ELR (cell line): ENCODE measurements at places on chromosomes 6 and 20.

GRCh38 chr6:157106487-157106886 lies 216.8 kb downstream of the TMEM242 start:
- DNase-seq, result peak; percentile 87

DNA sequence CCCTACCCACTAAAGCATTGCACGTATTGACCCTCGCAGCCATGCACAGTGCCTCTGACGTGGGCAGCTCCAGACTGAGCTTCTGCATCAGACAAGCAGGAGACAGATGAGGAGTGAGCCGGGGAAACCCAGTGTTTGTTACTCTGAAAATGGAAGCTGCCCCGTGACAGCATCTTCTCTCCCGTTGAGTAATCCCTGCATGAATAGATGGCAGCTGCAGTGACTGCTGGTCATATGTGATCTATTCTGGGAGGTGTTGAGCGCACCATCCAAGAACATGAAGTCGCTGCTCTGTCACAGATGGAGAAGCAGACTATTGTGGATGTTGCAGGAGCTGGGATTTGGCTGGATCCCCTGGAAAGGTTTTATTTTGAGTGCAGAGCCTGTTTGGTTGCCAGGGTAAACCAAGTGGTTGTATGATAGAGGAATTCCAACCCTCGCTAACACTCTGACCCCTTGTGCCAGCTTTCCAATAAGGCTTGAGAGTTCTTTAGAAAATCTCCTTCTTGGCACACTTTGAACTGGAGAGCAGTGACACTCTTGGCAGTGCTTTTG lies 242.2 kb downstream of the NRN1 start:
- no peak for DNase-seq

DNA sequence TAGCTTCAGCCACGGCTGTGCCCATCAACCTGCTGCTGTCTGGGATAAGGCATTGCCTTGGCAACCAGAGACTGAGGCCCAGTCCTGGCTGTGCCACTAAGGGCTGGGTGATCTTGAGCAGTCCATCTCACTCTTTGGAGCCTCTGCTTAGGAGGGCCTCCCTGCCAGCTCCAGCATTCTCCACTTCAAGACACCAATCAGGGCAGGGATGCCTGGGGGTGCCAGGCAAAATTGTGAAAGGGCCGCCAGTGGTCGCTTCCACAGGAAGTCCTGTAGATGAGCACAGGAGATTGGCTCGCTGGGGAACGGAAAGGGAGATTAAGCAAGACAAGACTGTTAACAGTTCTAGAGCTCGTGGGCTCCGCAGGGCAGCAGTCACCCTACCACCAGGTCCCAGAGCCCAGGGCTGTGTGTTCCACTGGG lies at the start of gene RAB44:
Gene RAB44, plus strand, starts transcription at position 346 of the 423 bp plus-strand sequence. CDS start 6,410 bp downstream, outside the sequence.
- DNase-seq, result no peak

DNA sequence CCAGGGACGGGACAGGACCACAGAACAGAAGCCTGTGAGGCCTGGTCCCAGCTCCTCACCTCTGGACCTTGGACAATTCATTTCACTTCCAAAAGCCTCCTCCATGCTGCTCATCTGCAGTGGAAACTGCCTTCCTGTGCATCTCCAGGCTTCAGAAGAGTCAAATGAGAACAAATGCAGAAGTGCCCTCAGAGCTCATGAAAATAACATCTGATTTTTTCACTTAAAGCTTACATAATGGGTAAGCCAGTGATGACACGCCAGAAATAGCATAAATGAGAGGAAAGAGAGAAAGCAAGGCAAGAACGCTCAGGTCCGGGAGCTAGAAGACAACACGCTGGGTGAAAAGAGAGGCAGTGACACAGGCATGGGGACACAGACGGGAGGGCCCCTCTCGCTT lies 7.9 kb downstream of the CNKSR3 start:
- DNase-seq, result no peak

- DNase-seq, result no peak
Observed at GRCh38 chr6:161204866-161205557, 68.8 kb downstream of the AGPAT4 start.

DNA sequence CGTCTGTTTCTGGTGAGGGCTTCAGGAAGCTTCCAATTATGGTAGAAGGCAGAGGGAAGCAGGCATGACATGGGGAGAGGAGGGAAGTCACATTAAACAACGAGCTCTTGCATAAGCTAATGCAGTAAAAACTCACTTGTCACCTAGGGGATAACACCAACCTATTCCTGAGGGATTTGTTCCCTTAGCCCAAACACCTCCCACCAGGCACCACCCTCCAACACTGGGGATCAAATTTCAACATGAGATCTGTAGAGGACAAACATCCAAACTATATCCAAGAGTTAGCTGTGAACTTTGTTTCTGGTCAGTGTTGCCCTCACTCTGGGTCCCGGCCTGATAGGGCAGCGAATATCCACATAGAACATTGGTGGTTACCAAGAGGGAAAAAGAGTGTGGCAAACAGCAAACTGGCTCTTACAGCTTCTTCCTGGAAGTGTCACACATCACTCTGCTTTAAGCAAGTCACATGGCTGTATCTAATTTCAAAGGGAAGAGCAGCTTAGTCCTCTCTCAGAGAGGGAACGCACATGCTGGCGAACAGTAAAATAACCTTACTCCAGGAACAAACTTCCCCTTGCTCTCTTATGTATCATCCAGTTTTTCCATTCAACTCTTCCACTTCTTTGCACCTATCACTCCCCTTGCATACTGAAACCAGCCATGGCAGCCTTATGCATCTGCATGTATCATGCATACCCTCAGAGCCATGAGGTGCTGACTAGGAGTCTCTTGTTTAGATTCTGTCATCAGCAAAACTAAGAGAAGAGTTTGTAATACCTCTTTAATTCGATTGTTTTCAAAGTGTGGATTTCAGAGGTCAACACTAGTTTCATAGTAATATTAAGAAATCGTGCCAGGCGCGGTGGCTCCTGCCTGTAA lies 4.8 kb upstream of the MOCS1 start:
- DNase-seq, result no peak
